ENCODE measurements at places on chromosomes 3 and 15. TPM values are rescaled to one million over a fixed set of nuclear protein-coding genes. Genes with fewer than 3 reads are reported as not detected.

DNA sequence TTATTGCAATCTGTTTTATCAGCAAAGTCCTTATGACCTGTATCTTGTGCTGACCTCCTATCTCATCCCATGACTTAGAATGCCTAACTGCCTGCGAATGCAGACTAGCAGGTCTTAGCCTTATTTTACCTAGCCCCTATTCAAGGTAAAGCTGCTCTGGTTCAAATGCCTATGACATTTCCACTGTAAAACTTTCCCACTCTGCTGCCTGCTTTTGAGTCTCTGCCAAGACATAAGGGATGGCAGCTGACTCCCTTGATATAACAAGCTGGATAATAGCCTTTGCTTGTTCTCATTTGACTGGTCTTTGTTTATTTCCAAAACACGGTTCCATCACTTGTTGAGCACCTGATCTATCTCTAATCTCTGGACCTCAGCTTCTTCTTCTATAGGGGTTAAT is 131.9 kb upstream of the STRIT1 start:
- no peaks in the 10 kb centered on the region for H3K36me3 ChIP-seq
- H3K27ac ChIP-seq, result no peak overlapping the region
- no peak overlapping the region for H3K4me3 ChIP-seq
- no peaks in the 10 kb centered on the region for H3K27me3 ChIP-seq

GRCh38 chr3:52703341-52703740 is 2.2 kb downstream of the GLT8D1 start:
- peak; percentile 11 for DNase-seq
- H3K27ac ChIP-seq, result no peak overlapping the region
- H3K27me3 ChIP-seq, result no peaks in the 10 kb centered on the region
- H3K36me3 ChIP-seq, result no peaks in the 10 kb centered on the region
- H3K4me1 ChIP-seq, result no peaks in the 10 kb centered on the region

DNA sequence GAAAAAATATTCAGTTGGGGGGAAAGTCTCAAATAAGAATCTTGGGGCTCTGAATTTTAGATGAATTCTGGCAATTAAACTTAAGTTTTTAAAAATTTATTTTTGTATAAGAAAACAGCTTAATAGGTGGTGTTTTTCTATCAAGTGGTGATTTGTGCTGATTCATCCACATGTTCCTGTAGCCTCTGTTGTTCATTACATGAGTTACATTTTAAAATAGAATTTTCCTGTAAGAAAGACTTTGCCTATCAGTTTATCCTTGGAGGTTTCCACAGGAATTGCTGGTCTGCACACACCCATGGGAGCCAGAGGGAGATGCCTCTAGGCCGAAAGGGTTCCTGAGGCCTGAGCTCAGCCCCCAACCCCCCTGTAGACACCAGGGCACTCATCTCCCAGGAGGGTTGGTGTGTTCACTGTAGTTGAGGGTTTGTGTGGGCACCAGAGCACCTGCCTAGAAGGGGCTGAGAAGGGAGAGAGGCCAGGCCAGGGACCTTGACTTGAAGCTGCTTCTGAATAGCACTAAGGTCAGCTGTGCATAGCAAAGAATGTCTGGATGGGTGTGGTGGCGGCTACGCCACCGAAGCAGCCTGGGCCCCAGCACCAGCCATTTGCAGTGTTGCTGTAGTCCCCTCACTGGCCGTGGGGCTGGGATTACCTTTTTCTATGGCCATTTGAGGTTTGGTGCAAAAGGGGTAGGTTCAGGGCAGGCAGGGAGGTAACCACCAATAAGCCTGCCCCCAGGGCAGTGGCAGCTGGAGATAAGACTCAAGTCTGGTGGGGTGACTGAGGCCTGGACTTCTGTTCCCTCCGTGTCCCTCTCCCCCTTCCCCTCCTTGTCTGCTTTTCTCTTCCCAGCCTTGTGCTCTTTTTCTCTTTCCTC is 11.9 kb downstream of the DNAJA4 start:
- no peak for DNase-seq
- H3K4me3 ChIP-seq, result no peak overlapping the region
- no peak overlapping the region for H3K27ac ChIP-seq
- H3K4me1 ChIP-seq, result no peaks in the 10 kb centered on the region

Gene GRAMD1C
- 0.62 TPM for polyA plus RNA-seq

DNA sequence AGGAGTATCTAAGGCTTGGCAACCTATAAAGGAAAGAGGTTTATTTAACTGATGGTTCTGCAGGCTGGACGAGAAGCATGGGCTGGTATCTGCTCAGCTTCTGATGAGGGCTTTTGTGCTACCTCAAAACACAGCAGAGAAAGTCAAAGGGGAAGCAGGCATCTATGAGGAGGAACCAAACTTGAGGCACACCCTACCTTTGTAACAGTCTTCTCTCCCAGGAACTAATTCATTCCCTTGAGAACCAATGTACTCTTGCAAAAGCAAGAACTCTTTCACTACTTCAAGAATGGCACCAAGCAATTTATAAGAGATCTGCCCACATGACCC is 109.0 kb downstream of the CGGBP1 start:
- no peaks in the 10 kb centered on the region for H3K4me1 ChIP-seq
- H3K36me3 ChIP-seq, result no peaks in the 10 kb centered on the region
- H3K27ac ChIP-seq, result no peak overlapping the region
- H3K27me3 ChIP-seq, result no peaks in the 10 kb centered on the region
- no peak overlapping the region for H3K4me3 ChIP-seq

DNA sequence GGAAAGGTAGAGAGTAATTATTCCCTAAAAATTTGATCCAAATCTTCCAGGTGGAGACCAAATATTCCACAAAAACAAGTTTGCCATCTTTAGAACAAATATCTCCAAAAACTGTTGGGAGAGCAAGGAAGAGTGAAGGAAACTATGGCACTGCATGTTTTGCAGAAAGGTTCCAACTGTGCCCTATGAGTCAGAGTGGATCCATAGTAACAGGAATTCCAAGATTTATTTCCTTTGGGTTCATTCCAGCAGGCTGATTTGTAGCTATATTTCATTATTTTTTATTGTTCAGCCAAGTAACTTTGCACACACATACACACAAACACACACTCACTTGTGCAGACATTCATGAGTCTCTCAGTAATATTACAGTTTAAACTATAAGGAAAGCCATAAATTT is 459.7 kb upstream of the EPHA6 start:
- no peaks in the 10 kb centered on the region for H3K4me1 ChIP-seq
- no peak for DNase-seq
- H3K4me3 ChIP-seq, result no peak overlapping the region
- H3K36me3 ChIP-seq, result no peaks in the 10 kb centered on the region
- H3K27me3 ChIP-seq, result no peaks in the 10 kb centered on the region

- H3K36me3 ChIP-seq, result no peaks in the 10 kb centered on the region
- no peak for DNase-seq
- peak overlapping the region; percentile 60 for H3K27ac ChIP-seq
- H3K4me1 ChIP-seq, result peaks cover 29% of the 10 kb centered on the region
- H3K27me3 ChIP-seq, result no peaks in the 10 kb centered on the region
These were observed 50.4 kb upstream of the HACD2 start for GRCh38 chr3:123635217-123635616.

Gene CPLX3
- polyA plus RNA-seq, result 0.27 TPM

DNA sequence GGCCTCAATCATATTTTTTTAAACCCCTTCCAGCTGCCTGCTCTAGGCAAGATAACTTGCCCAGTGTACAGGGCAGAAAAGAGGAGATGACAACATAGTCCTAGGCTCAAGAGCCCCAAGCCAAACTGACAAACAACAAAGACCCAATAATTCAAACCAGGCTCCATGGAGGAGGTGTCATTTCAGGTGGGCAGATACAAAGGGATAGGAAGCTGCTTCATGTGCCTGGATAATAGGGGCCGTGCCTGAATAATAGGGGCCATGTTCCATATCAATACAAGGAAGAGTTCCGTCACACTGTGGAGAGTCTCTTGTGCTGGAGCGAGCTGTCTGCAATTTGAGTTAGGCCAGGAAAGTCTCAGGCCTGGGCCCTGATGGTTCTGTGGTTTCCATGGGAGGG is 35.4 kb upstream of the TRIM71 start:
- no peak for DNase-seq
- H3K27me3 ChIP-seq, result no peaks in the 10 kb centered on the region
- H3K4me3 ChIP-seq, result peak overlapping the region; percentile 29
- H3K36me3 ChIP-seq, result no peaks in the 10 kb centered on the region
- peaks cover 29% of the 10 kb centered on the region for H3K4me1 ChIP-seq

DNA sequence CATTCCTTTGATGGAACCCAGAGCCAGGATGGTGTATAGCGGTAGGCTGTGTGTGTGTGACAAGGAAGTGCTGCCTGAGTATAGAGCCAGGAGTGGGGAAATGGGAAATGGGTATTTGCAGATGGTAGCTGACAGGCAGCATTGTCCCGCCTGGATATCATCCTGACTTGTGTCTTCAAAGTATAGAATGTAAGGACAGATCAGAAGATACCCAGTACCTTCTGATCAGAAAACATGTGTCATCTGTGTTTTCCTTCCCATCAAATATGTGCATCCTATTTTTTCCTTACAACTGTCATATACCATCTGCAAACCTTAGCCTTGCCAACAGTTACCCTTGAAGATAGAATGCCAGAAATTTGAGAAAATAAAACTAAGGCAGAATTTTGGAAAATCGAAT is 146.2 kb upstream of the CBLB start:
- no peaks in the 10 kb centered on the region for H3K27me3 ChIP-seq
- no peak for DNase-seq
- H3K4me1 ChIP-seq, result no peaks in the 10 kb centered on the region
- H3K27ac ChIP-seq, result no peak overlapping the region
- H3K4me3 ChIP-seq, result no peak overlapping the region

DNA sequence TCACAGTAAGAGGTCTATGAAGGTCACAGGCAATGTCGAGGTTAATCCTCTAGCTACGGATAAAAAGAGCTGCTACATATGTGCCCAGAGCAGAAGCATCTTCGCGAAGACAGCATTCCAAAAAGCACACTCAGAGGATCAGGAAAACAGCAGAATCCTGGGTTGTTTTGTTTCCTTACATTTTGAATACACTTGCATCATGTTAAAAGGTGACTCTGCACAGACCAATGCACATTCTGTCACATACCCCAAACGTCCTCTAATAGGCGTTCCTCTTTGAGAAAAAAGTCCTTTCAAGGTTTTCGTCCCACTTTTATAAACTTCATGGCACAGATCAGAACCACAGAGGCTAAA is 52.7 kb downstream of the VGLL4 start:
- H3K27me3 ChIP-seq, result no peaks in the 10 kb centered on the region
- H3K4me3 ChIP-seq, result 0 out of 2 replicates have a peak overlapping the region, but pooled peaks have one; percentile 3
- H3K4me1 ChIP-seq, result peaks cover 25% of the 10 kb centered on the region
- DNase-seq, result no peak
- H3K27ac ChIP-seq, result peak overlapping the region; percentile 54

DNA sequence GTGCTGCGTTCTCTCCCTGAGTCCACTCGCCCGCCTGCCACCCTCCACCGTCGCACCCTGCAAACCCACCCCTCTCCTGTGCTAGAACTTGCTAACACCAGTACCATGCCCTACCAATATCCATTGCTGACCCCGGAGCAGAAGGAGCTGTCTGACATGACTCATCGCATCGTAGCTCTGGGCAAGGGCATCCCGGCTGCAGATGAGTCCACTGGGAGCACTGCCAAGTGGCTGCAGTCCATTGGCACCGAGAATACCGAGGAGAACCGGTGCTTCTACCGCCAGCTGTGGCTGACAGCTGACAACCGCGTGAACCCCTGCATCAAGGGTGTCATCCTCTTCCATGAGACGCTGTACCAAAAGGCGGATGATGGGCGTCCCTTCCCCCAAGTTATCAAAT is 4.9 kb upstream of the ALAS1 start:
- H3K27ac ChIP-seq, result no peak overlapping the region
- H3K4me1 ChIP-seq, result no peaks in the 10 kb centered on the region
- no peaks in the 10 kb centered on the region for H3K36me3 ChIP-seq
- H3K4me3 ChIP-seq, result no peak overlapping the region
- DNase-seq, result no peak

- no peaks in the 10 kb centered on the region for H3K27me3 ChIP-seq
- H3K4me1 ChIP-seq, result no peaks in the 10 kb centered on the region
- H3K27ac ChIP-seq, result no peak overlapping the region
- peaks cover 65% of the 10 kb centered on the region for H3K36me3 ChIP-seq
- no peak overlapping the region for H3K4me3 ChIP-seq
These were observed 5.0 kb downstream of the FAM219B start for GRCh38 chr15:74901612-74902063.

- DNase-seq, result no peak
- no peaks in the 10 kb centered on the region for H3K27me3 ChIP-seq
- H3K27ac ChIP-seq, result no peak overlapping the region
- peaks cover 6% of the 10 kb centered on the region for H3K4me1 ChIP-seq
- no peaks in the 10 kb centered on the region for H3K36me3 ChIP-seq
These were observed 1.9 kb downstream of the DLG1 start for GRCh38 chr3:197296545-197296944.

Gene PRSS50
- 1.1 TPM for polyA plus RNA-seq

Measured in H1 (cell line).